ENCODE measurements at places on chromosomes 3 and 15.

- DNase-seq: no peak
These were observed 193.2 kb upstream of the TPRG1 start for GRCh38 chr3:188978421-188979171.

DNA sequence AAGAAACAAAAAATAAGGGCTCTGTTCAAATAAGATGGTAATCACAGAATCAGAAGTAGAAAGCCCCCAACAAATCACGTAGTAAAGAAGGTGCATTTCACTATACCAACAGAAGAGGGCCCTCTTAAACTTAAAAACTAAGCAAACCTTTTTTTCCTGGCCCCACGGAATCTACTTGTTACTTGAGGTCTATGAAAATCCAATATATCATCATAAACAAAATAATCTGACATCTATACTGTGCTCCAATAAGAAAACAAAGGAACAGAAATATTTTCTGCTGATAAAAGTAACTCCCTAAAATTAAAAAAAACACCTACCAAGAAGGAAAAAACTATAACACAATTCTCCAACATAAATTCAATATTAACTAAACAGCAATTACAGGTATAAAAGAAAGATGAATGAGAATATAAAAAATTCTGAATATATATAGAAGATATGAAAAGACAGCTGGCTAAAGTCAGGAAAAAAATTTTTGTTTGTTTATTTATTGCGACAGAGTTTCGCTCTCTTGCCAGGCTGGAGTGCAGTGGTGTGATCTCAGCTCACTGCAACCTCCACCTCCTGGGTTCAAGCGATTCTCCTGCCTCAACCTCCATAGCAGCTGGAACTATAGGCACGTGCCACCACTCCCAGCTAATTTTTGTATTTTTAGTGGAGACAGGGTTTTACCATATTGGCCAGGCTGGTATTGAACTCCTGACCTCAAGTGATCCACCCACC lies 81.8 kb downstream of the CLASP2 start:
- no peak for DNase-seq

- no peak for DNase-seq
These were observed 48.4 kb downstream of the EOMES start for GRCh38 chr3:27673701-27674100.

DNA sequence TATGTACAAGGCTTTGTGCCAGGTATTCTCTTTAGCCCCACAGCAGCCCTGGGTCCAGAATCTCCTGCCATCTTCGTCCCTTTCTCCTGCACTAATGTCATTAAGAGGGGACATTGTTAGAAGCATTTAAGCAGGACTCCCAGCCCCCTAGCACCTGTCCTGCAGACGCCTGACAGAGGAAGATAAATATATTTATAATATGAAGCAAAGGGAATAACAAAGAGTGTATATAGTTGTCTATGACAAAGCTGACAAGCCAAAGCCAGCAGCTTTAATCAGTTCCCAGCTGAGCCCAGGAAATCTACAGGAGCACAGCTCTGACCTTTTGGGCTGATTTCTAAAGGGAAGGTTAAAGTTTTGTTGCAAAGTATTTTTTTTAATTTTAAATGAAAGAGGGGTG lies 96.0 kb downstream of the MEGF11 start:
- DNase-seq: no peak

DNA sequence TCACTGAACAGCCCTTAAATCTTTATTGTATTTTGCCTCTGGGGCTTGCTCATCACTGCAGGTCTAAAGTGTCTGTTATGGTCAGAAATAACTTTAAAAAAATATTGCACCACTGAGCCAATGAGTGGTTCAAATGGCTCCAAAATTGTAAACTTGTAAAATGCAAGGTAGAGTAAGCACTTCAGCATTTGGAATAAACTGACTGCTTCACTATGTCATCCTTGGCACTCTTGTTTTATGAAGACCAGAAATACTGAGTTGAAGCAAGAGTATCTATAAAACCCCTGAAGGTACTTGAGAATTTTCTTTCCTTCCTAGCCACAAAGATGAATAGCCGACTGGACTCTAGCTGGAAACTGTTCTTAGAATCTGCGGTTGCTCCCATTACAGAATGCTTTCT lies 390.3 kb upstream of the DPH6 start:
- DNase-seq: no peak

- DNase-seq: no peak
These were observed 27.4 kb upstream of the SRGAP3 start for GRCh38 chr3:9276761-9277370.

- no peak for DNase-seq
These were observed 516.7 kb upstream of the CFAP20DC start for GRCh38 chr3:59566481-59566975.

GRCh38 chr15:35596285-35596684 lies 50.3 kb upstream of the DPH6 start:
- DNase-seq: no peak

GRCh38 chr3:156630081-156630772 lies 44.2 kb upstream of the TIPARP start:
- DNase-seq: no peak

- no peak for DNase-seq
These were observed 5.6 kb downstream of the ACAD9 start for GRCh38 chr3:128884992-128885391.

- no peak for DNase-seq
These were observed 19.5 kb downstream of the CRYBG3 start for GRCh38 chr3:97841304-97841703.

GRCh38 chr3:64120876-64121275 lies 97.6 kb upstream of the PSMD6 start:
- DNase-seq: no peak

GRCh38 chr3:99693636-99694035 lies 55.2 kb downstream of the COL8A1 start:
- no peak for DNase-seq

DNA sequence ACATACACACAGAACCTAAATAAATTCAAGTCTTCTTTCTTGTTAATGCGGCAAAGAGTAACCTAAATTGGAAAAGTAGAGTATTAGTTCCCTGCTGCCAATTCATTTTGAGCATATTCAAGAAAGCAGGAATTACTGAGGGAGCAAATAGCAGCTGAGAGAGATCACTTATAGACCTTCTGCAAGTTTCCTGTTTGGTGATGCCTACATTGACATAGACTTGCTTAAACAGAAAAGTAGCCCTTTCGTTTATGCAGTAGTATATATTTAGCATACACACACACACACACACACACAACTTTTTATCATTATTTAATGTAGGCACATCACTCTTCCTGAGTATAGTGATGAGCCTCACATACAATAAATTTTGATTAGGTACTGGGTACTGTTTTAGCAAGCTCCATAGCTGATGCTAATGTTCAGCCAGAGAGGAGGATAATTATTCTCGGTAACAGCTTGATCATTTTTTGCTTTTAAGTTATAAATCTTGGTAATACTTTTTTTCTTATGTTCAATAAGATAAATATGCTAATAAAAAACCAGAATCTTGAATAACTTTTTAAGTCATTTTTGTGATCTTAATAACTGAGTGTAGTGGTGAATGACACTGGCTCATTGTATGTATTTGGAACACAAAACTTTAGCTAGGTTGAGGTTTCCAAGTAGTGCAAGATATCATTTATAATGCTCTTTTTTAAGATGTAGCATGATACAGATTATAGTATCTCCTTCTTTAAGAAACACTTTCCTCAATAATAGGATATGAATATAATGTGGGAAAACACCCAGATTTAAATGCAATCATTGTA lies 174.7 kb downstream of the MBNL1 start:
- no peak for DNase-seq

DNA sequence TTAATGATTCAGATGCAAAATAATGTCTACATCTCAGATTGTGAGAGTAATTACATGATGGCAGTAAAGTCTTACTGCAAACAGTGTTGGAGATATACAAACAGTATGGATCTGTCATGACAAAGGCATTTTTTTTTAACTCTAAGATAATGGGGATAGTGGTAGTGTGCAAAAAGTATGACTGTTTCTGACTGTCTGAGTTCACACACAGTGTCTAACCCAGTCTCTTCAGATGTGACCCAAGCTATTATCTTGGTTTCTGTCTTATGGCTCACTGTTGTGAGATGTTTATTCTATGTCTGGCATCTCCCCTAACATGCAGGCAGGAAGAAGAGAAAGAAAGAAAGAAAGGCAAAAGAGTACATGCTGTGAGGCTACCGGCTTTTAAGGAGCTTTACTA lies 17.0 kb downstream of the RPL39L start:
- no peak for DNase-seq
